ENCODE measurements at places on chromosomes 2 and 18.

- DNase-seq = no peak
Observed at GRCh38 chr2:228344531-228344930, 163.0 kb upstream of the SPHKAP start.

- DNase-seq = peak; percentile 71
Observed at GRCh38 chr2:10043906-10044601, 704 bp downstream of the KLF11 start.

DNA sequence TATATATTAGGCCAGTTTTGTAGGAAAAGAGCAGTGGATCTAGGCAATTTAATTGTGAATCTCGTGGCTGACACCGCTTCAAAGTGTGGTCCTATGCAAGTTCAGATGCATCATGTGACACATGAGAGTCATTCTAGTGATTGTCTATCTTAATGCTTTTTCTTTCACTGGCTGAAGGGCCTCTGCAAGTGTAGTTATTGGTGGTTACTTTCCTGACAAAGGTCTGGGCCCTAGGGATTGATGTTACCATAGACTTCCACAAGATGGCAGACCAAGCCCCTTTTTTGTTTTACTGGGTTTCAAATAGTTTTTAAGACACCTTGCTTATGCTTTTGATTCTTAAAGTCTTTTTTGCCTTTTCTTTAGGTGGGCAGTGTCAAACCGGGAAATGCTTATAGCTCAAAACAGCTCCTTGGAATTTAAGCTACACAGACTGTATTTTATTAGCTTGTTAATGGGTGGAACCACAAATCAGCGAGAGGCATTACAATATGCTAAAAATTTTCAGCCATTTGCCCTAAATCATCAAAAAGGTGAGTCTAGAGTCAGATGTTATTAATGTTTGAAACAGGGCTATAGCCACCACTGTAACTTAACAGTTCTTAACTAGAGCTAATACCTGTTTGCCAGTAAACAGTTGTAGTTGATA is 25.9 kb downstream of the CD8A start:
- DNase-seq = no peak

DNA sequence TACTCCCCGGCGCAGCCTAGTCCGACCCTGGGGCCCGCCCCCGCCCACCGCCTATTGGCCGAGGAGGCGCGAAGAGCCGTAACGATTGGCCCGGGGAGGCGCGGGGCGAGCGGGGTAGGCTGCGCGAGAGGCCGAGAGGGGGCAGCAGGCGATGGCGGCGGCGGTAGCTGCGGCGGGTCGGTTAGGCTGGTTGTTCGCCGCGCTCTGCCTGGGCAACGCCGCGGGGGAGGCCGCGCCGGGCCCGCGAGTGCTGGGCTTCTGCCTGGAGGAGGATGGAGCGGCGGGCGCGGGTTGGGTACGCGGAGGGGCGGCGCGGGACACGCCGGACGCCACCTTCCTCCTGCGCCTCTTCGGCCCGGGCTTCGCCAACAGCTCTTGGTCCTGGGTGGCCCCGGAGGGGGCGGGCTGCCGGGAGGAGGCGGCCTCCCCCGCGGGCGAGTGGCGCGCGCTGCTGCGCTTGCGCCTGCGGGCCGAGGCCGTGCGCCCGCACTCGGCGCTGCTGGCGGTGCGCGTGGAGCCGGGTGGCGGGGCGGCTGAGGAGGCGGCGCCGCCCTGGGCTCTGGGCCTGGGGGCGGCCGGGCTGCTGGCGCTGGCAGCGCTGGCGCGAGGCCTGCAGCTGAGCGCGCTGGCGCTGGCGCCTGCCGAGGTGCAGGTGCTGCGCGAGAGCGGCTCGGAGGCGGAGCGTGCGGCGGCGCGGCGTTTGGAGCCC is at the start of gene CNNM3:
Gene CNNM3, plus strand, starts transcription at position 142 of the 709 bp plus-strand sequence. Its CDS starts 10 bp downstream, at position 152.
- peak; percentile 97 for DNase-seq

GRCh38 chr2:172894689-172895387 is 159.2 kb downstream of the RAPGEF4 start:
- DNase-seq = no peak

DNA sequence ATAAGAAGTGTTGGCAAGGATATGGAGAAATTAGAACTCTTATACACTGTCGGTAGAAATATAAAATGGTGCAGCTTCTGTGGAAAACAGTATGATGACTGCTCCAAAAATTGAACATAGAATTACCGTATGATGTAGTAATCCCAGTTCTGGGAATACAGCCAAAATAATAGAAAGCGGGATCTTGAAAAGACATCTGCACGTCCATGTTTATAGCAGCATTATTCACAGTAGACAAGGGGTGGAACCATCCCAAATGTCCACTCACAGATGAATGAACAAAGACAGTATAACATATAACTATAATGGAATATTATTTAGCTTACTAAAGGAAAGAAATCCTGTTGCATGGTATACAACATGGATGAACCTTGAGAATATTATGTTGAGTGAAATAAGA is 257.7 kb downstream of the TDRD15 start:
- no peak for DNase-seq

DNA sequence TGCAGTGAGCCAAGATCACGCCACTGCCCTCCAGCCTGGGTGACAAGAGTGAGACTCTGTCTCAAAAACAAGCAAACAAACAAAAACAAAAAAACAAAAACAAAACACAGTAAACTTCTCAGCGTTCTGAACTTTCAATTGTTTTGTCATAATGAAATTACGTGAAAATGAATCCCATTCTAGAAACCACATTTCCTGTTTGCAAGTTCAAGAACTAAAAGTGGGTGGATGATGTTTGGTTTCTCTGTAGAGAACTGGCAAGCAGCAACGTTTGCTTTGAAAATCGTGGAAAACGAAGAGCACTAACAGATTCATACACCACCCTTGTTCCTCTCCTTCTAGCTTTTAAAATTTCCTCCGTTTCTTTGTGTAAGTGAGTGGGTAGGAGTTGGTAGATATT is 226.1 kb upstream of the LYPD1 start:
- no peak for DNase-seq

GRCh38 chr2:239002954-239003623 is 155.2 kb downstream of the TWIST2 start:
- no peak for DNase-seq

DNA sequence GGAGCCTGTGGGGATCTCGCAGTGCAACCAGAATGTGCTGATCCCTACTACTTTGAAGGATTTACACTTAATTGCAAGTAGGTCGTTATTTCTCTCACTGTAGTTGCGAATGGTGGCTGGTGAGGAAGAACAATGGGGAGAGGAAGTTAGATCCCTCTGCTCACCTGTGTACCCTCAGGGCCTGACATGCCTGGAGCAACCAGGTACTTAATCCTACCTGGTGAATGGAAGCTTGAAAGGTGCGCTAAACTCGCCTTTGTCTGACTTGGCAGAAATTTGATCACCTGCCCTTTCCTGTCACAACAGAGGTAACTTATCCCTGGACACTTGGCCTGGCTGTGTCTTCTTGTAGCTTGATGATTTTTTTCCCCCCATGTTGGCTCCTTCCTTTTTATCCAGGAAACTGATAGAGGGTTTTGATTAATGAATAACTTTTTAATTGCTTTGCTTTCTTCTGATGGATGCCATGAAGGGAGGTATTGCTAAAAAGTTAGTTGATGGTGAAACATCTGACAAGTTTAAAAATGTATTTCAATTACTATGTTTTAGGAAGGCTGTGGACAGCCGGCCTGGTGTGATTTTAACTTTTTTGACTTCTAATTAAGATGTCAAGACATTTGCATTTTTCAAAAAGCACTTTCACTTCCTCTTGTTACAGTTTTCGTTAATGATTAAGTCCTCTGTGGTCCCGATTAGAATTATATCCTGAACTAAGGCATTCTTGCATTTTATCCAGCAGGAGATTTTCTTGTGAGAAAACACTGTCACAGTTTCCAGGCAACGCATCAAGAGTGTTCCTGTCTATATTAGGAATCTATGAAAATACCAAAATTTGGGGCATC is 9.2 kb downstream of the SGPP2 start:
- DNase-seq = no peak

DNA sequence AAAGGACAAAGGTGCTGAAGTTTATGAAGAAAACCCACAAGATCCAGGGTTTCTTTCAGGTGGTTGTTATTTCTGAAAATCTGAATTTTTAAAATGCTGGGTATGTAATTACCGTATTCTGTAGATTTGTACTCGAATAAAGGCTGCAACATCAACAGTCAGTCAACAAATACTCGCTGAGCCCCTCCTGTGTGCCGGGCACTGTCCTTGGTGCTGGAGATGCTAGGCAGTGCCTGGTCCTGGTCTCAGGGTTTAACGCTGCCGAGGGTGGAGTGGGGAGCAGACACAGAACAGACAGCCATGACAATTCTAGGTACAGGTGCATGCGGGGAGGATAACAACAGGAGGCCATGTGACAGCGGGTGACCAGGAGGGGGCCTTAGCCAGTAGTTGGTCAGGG is 27.2 kb upstream of the PDIA6 start:
- no peak for DNase-seq

DNA sequence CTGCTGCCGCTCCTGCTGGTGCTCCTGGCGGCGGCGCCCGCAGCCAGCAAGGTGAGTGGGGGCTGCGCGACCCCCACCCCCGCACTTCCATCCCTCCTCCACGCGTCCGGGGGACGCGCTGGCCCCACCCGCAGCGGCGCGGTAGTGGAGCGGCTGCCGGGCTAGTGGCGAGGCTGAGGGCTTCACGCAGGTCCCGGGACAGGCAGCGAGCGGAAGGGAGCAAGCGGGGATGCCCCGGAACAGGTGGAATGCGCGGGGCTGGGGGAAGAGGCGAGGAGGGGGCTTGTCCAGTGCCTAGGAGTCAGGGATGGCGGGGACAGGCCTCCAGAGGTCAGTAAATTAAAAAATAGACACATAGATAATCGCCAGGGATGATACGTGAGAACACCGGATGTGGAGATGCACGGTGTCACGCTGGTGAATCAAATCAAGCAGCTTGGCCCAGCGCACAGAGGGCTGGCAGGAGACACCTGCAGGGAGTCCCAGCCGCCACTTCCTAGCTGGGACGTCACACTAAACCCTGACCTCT is 403 bp downstream of the COL4A3 start:
- no peak for DNase-seq

- DNase-seq = no peak
Observed at GRCh38 chr2:26298638-26299393, 47.1 kb upstream of the SELENOI start.

Data from D721Med (cell line).